Stomach (tissue), 19 donors: ENCODE measurements at places on chromosomes 16 and 17.

GRCh38 chr17:37147301-37147812, 198.6 kb downstream of the AATF start:
- DNase-seq = no peak

DNA sequence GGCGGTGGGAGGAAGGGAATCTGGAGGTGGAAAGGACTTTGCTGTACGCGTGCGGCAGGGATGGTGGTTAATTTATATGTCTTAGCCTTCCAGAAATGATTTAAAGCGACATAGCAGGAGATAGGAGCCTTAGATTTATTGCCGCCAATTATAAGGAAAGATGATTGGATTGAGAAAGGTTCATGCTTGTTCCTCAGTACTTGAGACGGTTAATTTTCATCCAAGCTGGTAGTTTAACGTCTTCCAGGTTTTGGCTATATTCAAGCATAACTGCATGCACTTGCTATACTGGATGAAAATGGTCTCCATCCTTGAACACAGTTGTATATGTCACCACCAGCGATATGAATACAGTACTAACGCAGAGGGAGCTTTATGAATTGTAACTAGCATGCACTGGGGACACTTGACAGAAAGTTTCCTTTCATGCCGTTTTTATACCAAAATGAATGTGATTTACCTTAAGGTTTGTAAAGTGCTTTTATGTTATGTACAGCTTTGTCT, 610 bp upstream of the PEX12 start:
- DNase-seq = no peak

DNA sequence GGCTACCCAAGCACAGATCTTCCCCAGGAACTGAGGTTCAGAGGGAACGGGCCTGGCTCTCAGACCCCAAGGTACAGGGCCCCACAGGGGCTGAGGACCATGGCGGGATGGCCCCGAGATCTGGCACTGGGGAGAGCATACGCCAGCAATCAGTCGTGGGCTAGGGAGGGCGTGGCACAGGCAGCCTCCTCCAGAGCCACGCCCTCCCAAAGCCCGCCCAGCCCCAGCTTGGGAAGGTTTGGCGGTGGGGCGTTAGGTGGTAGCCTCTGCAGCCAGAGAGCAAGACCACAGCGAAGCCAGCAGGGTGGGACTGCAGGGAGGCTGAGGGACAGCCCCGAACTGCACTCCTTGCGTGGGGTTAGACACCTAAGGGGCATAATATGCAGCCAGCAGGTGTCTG, 11.6 kb downstream of the WNT9B start:
- DNase-seq = no peak

DNA sequence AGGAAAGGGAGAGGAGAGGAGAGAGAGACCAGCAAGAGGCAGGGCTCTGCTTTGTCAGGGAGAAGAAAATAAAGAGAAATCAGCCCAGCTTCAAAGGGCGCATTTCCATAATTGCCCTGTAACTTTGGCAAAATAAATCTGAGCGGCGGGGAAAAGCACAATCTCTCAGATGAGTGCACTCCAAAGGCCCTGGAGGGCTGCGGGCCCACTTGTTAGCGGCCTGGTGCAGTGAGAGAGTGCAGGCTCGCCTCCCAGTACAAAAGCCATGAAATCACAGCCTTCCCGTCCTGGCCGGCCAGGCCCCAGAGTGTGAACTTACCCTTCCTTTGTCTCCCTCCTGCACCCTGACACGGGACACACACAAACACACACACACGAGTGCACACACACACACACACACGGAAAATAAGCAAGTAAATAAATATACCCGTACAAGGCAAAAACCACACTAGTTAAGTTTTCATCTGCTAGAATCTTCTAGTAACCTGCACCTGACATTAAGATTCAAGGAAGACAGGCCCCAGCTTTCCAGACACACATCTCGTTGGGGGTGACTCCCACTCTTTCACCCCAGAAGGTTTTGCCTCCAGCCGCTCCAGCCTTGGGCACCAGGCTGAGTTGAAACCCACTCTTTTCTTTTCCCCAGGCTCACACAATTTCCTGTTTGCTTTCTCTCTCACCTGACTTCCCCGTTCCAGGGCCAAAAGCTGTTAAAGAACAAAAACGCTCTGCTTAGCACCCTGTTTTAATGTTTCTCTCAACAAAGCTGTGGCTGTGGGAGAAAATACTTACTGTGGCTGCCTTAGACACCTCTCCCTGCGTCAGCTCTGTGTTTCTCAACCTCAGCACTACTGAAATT, 8.5 kb downstream of the IRX3 start:
- DNase-seq = peak; percentile 46

GRCh38 chr17:72642720-72643119, 449.8 kb downstream of the SLC39A11 start:
- DNase-seq = no peak

DNA sequence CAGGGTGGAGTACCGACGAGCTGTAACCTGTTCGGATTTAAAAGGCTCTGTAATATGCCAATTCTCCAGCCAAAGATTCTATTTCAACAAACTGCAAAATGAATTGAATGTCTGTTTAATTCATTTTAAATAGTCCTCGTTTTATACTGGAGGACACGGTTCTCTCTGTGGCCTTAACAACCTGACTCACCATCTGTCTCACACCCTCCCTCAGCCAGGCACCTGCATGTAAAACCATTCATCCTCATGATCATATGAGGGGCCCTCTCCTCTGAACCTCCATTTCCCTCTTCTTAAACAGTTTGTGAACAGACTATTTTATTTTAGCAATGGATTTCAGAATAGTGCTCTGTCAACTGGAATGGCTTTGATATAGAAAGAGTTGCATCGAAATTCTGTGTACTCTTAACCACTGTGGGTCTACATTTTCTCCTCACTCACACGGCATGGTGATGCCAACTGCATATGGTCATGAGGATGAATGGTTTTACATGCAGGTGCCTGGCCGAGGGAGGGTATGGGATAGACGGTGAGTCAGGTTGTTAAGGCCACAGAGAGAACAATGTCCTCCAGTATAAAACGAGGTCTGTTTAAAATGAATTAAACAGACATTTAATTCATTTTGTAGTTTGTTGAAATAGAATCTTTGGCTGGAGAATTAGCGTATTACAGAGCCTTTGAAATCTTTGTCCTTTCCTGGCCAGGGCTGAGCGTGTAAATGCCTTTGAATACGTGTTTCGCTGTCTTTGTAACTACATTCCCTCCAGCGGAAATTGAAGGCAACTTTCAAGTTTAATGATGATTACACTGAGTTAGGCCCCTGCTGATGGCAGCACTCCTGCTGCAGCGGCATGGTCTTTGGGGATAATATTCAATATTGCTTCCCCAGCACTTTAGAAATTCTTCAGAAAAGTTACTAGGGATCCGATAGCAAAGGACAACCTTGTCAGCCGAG, 329.6 kb downstream of the SNX29 start:
- no peak for DNase-seq
